SJSA1 (cell line): ENCODE measurements at places on chromosomes 2 and 18.

DNA sequence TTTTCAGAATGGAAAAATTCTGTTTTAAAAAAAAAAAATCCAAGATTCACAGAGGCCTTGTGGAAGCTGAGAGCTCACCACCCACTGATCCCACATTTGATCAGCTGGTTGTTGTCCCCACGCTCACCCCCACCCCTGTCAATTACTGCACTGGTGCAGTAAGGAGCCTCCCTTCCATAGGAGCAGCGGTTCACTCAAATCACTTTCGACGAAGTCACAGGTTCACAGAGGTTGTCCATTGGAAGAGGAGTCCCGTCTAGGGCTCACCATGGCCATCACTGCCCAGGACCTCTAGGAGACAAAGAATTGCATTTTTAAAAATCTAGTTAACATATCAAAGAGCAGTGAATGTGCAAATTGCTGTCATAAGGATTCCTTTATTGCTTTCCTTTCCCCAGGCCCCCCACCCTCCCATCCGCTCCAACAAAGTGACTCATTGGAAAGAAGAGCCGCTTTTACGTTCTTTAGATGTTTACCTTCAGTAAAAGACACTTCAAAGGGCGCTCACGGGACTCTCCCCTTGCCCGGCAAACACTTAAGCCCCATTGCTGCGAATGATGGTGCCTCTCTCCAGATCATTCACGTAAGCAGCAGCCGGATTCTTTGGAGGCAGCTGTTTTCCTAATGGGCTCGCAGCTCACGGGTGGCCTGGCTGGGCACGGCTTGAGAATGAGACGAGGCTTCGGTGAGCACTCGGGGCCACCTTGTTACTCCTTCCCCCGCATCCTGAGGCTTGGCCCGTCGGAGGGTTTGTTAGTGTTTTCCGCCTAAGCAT lies 165.5 kb upstream of the SALL3 start:
- no peak for DNase-seq

- DNase-seq: no peak
Observed at GRCh38 chr18:38496222-38496793, 930.7 kb upstream of the CELF4 start.

DNA sequence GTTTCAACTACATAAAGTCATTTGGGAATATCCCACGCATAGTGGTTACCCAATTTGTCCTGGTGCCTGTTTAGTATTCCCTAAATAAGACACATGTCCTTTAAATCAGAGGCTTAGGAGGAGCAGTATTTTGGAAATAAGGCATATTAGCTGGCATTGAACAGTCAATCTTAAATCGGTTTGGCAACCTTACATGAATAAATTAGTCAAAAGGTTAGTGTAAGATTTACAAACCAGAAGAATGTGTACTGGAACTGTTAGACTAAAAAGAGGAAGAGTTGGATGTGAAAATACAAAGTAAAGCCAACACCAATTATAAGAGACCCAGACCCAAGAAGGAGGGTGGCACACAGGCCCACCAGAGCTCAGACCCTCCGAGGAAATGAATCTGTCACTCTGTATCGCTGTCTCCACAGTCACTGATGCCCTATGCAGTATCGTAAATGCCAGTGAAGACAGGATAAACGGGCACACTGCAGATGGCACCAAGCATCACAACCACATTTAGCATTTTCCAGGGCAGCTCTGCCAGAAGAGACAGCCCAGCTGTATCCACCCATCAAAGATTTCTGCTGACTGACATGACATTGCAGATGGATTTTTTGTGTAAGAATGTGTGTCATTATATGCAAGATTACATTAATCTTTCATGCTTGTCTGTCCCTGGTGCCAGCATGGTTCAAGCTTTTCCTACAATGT lies 90.4 kb downstream of the CERKL start:
- DNase-seq: no peak

- no peak for DNase-seq
Observed at GRCh38 chr2:990970-991369, 40.3 kb downstream of the SNTG2 start.

DNA sequence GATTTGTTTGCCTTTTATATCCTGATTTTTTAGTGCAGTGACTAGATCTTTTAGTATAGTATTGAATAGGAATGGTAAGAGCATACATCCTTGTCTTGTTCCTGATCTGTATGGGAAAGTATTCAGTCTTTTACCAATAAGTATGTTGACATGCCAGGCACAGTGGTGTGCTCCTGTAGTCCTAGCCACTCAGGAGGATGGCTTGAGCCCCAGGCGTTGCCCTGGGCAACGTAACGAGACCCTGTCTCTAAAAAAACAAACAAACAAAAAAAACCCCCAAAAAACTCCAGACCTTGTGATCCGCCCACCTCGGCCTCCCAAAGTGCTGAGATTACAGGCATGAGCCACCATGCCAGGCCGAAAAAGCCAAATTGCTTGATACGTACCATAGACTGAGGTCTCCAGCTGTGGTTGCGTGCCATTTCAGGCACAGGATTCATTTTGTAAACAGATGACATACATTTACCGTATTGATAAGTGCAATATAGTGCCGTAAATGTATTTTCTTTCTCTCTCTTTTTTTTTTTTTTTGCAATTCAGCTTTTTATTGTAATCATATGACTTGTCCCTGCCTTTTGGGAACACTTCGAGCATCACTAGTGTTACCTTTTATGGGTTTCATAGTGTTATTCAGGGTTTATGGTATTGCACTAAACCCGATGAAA lies 18.5 kb downstream of the BIRC6 start:
- DNase-seq: no peak

GRCh38 chr2:213995400-213996105 lies 415.3 kb upstream of the VWC2L start:
- peak; percentile 51 for DNase-seq

DNA sequence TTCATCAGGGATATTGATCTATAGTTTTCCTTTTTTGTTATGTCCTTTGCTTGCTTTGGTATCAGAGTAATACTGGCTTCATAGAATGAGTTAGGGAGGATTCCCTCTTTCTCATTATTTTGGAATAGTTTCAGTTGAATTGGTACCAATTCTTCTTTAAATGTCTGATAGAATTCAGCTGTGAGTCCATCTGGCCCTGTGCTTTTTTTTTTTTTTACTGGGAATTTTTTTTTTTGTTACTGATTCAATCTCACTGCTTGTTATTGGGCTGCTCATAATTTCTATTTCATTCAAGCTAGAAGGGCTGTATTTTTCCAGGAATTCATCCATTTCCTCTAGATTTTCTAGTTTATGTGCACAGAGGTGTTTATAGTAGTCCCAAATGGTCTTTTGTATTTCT lies 103.9 kb downstream of the RND3 start:
- DNase-seq: no peak

DNA sequence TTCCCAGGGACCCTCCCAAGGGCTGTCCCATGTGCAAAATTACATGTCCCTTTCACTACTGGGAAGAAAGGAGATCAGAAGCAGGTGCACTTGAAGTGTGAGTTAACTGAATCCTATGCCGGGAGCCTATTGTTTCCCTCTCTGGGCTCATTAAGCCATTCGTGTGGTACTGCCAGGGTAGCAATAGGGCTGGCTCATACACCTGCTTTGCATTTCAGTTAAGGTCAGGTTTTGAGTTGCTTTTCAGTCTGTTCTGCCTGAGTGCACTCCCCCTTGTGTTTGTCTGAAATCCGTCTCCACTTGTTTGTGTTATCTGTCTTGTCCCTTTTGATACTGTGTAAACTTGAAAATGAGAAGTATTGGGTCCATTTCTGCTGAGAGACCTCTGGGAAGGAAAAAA lies 1232.6 kb upstream of the NRXN1 start:
- no peak for DNase-seq

GRCh38 chr2:233822781-233823730 lies 31.3 kb downstream of the HJURP start:
- peak; percentile 36 for DNase-seq

DNA sequence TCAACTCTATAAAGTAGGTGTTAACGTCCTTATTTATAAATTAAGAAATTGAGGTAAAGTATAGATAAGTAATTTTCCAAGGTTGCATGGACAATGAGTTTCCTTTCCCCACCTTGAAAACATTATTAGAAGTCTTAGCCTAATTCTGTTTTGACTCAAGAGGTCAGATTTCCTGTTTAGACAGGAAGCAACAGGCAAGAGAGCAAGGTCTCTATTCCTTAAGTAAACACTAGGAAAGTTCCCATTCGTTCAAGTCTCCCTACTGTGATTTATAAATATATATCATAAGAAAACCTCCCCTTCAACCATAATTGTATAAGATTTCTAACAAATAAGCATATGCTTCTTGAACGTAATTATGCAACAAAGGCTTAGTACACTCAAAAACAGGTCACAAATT lies 40.3 kb downstream of the CLASP1 start:
- DNase-seq: no peak

DNA sequence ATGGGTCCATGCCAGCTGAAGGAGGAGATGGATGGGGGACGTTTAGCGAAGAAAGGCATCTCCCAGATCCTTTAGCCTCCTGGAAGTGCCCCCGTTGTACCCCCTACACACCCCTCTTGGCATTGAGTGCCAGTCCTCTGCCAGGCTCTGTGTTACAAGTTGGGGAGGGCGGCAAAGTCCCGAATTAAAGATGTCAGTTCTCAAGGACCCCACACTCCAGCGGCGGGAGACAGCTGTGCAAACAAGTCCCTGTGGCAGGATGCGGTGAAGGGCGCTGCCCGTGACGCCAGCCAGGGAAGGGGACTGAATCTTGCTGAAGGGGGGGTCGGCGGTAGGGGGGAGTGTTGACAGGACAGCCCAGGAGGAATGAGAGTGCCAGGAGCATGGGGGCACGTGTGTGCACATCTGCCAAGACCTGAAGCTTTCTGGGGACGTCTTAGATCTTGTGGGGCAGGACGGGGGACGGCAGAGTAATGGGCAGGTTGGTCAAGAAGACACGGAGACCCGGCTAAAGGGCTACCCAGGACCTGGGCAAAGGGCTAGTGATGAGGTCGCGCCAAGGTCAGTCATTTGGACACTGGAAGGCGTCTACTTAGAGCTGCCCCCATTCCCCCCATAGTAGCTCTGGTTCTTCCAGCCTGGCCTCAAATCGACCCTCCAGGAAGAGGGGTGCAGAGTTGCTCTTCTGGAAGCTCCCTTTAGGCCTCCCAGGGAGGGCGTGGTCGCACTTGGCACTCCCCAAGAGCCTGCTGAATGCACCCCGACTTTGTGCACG lies 2.8 kb upstream of the CTDSP1 start:
- DNase-seq: no peak

DNA sequence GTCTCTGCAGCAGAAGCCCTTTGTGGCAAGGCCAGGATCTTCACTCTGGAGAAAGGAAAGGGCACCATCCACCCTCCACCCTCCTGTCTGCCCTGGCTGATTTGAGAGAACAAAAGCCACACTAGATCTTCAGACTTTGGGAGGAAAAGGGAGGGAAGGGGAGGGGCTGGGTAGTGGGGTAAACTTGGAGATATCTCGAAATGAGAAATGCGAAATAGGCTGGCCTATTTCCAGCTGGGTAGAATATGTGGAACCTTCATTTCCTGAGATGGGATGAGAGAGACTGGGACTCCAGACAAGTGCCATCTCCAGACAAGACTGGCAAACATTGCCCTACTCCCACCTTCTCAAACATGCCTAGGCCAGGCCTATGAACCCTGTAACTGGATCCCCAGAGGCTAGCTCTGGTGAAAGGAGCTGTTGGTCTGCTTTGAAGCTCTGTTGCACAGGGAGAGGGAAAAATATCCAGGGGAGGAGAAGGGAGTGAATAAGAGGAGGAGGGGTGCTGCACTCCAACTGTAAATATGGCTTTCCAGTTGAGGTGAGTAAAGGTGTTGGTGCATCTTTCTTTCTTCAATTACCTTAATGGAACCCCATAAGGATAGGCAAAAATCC lies 1.7 kb downstream of the HOXD12 start:
- no peak for DNase-seq

DNA sequence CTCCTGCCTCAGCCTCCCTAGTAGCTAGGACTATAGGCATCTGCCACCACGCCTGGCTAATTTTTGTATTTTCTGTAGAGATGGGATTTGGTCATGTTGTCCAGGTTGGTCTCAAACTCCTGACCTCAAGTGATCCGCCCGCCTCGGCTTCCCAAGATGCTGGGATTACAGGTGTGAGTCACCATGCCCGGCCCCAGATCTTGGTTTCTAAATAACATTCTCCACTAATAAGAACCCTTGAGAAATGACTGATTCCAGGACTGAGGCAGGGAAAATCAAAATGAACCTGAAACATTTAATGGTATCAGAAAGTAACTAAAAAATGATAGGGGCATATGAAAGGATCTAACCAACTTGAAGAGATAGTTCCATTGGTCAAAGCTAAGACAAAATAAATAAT lies 34.0 kb downstream of the BMPR2 start:
- DNase-seq: no peak
